AG20443 (cell line): ENCODE measurements at places on chromosomes 12 and 14.
A peak's percentile ranks its signal among the peaks of the same experiment; 100 is the strongest.

DNA sequence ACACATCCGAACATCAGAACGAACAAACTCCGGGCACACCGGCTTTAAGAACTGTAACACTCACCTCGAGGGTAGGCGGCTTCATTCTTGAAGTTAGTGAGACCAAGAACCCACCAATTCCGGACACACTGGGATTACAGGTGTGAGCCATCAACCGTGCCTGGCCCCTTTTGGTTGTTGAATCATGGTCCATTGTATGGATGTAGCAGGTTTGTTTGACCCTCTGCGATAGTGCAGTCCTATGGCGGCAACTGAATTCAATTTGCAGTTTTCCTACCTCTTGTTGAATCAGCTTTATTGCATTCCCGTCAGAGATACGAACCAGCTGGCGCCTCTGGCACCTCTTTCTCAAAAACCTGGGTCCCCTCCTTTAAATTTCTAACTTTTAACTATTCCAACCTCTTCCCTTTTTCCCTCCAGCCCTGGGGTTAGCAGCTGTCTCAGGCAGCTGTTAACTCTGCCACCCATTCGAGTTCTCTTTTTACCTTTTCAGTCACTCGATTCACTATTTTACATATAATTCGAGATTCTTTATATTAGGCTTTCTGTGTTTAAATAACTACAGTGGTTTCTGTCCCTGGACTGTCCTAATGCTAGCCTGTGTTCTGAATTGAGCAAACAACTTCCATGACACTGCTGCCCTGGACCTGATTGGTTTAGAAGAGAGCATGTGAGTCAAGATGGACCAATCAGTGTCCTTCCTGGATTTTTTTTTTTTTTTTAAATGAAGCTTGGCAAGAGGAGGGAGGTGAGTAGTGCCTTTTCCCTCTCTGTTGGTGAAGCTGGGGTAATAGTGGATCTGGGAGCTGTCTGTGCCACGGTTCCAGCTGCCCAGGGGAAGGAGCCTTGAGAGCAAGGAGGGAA is 261.5 kb downstream of the PCNX1 start:
- DNase-seq, result no peak

GRCh38 chr14:75051556-75051899 is 261 bp upstream of the MLH3 start:
- no peak for DNase-seq

- DNase-seq, result no peak
These were observed 199.5 kb downstream of the TMEM132D start for GRCh38 chr12:129704232-129704830.

- no peak for DNase-seq
These were observed 59.5 kb upstream of the PNMA1 start for GRCh38 chr14:73773441-73774240.

GRCh38 chr12:87995581-87996178 is 33.5 kb downstream of the C12orf50 start:
- DNase-seq, result peak; percentile 75

DNA sequence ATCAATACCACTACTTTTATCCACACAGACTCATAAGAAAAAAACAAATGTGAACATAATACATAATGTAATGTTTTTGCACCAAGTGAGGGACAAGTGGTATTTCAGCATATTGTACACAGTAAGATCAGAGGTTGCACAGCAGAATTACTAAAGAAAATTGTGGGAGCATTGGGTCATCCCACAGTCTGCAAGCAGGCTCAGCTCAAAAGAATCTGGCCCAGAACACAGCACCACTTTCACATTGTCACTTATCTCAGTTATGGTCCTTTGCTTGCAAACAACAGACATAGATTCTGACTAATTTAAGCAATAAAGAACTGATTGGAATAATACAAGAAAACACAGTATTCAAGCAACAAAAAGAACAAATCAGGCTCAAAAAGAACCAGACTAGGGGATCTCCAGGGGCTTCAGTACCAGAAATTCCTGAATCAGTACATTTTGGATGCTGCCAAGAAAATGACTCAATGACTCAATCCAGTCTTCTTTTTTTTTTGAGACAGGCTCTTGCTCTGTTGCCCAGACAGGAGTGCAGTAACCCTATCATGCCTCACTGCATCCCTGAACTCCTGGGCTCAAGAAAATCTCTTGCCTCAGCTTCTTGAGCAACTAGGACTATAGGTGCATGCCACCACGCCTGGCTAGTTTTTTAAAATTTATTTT is 42.9 kb upstream of the EEA1 start:
- peak; percentile 58 for DNase-seq

DNA sequence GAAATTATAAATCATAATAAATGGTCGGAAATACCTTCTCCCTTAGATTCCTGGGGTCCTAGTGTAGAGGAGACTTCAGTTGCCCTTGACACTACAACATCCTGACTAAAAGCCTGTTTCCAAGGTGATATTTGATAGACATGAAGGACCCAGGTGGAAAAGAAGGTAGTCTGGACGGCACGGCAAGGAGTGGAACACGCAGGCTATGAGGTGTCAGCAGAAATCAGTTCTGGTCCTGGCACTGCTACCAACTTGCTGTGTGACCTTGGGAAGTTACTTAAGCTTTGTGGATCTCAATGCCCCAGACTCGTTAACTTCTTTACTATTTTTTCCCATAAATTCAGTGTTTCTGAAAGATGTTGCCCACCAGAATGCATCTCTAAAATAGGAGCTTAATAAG is 36.9 kb upstream of the BCL2L14 start:
- no peak for DNase-seq

DNA sequence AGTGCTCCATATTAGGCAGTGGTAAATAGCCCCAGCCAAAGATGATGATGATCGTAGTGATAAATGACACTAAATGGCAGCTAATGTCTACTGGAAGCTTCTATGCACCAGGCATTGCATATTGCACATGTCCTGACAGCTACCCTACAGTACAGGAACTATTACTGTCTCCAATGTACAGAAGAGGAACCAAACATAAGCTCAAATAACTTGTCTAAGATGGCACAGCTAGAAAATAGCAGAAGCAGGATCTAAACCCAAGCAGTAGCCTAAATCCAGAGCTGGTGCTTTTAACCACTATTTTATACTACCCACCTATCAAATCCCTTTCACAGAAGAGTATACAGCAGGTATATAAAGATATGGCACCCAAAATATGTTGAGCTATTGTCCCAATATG is 28.9 kb downstream of the ESR2 start:
- DNase-seq, result no peak

GRCh38 chr12:19695244-19696098 is 256.2 kb downstream of the AEBP2 start:
- DNase-seq, result no peak
